NCI-H460 (cell line): ENCODE measurements at places on chromosomes 16 and 17. TPM values are rescaled to one million over a fixed set of nuclear protein-coding genes. Genes with fewer than 3 reads are reported as not detected.

Gene GAS2L2
- not detected in 2 replicates for total RNA-seq

DNA sequence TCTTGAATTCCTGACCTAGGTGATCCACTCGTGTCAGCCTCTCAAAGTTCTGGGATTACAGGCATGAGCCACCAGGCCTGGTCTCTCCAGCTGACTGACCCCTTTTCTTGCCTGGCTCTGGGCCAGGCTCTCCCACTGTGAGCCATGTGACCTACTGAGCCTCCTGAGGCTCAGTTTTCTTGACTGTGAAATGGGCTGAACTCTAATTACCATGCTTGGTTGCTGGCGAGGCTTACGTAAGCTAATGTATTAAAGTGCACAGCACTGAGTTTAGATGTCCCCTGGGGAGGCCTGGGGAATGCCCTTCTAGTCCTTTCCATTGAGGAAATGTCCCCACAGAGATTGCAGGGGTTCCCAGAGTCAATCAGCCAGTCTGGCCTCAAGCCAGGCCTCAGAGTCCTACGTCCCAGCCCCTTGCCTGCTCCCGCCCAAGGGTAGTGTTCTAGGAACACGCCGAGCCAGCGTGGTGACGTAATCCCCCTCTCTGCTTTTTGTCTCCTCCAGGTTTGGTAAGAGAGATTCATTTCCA, 45.8 kb upstream of the LGALS9 start:
- DNase-seq: no peak

GRCh38 chr17:19727501-19728078, 11.2 kb upstream of the SLC47A2 start:
- DNase-seq: no peak

DNA sequence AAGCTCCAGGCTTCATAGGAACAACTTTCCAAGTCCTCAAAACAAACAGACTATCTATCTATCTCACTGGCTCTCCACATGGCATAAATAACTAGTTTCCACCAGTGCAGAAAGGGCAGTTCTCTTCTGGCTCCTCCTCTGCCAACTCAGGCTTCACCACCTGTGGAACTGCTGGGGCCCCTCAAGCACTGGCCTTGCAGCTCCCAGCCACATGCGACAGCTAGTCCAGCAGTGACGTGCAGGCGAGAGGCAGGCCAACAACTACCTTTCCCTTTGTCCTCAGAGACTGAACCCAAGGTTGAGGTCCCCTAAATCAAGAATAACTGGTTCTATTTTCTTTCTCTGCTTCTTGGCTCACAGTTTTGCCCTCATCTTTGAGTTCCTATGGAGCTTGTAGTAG, 137.6 kb downstream of the AATF start:
- no peak for DNase-seq

Gene PYCARD
- not detected in 2 replicates for total RNA-seq

GRCh38 chr16:73025856-73026210, 22.1 kb downstream of the ZFHX3 start:
- no peak for DNase-seq

- DNase-seq: no peak
These were observed 237.3 kb upstream of the WSCD1 start for GRCh38 chr17:5832886-5833285.

- no peak for DNase-seq
These were observed 5.4 kb upstream of the ITGA3 start for GRCh38 chr17:50050431-50051032.

Gene SEC14L5
- 0.02 and 0.12 TPM in 2 replicates for total RNA-seq

DNA sequence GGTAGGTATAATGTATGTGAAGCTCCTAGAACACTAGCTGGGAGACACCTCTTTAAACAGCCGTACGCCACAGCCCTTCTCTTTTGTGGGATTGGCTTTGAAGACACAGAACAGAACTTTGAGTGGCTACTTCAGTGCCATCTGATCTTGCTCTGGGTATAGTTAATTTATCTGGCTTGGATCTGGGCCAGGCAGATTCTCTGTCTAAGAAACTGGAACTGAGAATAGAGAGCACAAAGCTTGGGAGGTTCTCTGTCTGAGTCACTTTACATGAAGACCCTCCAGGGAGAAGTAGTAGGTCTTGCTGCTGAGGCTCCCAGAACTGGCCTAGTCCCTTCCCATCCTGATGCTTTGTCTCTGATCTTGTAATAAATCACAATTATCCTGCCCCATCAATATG, 721.0 kb upstream of the KIF2B start:
- DNase-seq: no peak

- no peak for DNase-seq
These were observed 27.8 kb downstream of the AXIN1 start for GRCh38 chr16:324451-325334.
